ENCODE measurements at places on chromosomes 2 and 18.

DNA sequence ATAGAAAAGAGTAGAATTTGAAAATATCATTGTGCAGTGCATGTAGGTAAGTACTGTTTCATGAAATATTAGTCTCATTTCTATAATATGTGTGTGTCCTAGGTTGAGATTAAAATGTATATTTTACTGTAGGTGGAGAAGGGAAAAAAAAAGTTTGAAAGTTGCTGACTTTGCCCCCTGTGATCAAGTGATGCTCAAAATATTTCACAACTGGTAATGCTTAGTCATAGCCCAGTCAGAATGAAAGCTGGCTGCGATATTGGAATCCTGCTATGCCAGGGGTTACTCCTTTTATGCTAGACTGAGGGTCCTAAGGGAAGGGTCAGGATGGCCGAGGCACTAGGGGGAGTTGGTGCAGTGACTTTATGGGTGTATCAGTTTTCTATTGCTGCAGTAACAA, 19.5 kb upstream of the CFAP36 start:
- peak; percentile 63 for DNase-seq

- no peak for DNase-seq
These were observed 39.0 kb upstream of the TMEM131 start for GRCh38 chr2:98034745-98035144.

- no peak for DNase-seq
These were observed 36.8 kb upstream of the GPR17 start for GRCh38 chr2:127609031-127609751.

DNA sequence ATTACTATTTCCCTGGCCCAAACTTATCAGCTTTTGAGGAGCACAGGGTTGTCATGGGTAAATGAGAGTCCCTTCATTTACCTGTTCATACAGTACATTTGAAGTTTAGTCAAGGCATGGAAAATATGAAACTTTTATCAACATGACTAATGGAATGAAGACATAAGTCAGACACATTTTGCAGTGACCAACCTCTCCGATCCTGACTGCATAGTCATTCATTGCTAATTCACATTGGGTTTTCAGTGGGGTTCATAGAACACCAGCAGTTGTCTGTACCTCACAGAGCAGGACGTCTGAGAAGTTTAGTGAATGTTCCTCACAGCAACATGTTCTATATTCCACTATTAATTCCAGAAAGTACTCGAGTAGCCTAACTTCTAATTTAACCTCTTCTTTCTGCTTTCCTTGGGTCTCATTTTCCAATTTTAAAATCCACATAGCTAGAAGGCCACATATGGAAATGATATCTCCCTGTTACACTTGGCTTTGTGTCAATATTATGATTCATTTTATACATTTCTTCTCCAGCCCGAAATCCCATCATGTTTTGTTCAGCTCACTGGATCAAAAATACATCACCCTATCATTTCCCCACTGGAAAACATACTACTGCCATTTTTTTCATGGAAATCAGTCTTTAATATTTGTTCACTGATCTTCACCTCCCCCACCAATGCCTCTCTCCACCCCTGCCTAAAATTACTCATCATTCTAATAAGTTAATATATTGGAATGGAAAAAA, 65.9 kb downstream of the CDH20 start:
- DNase-seq: peak; percentile 77

- DNase-seq: peak; percentile 98
These were observed 191.2 kb upstream of the NABP1 start for GRCh38 chr2:191486584-191487320.

DNA sequence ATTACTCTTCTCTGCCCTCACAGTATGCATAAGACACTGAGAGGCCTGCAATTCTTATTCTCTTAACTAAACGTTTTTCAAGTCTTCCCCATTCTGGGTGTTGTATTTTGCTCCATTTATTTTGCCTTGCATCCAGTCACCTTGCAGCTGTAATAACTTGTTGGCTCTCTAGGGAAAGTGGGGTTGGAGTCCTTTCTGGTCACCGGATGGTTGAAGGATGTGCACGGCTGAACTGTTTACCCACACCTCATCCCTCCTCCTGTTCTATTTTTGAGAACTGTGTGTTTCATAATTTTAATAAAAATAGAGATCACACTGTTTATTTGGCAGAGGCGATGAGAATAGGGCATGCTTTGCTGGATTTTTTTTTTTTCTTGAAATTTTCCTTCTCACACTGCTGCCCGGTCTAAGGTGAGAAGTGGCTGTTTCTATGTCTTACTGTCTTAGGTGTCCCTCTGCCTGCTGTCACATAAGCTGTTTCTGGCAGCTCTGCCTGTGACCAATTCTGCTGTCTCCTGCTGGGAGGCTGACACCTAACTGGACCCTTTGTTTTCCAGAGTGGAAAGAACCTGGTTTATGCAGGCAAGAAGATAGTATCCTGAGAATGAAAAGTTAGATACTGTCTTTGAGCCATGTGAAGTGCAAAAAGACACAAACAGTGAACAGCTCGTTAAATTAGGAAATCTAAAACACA, 342.6 kb downstream of the DPP10 start:
- DNase-seq: no peak

GRCh38 chr2:145723872-145724271, 1204.0 kb upstream of the ZEB2 start:
- DNase-seq: no peak

Measured in EL (cell line).